NCI-H2029 treated with DMSO at 0.1 percent for 48 hours (cell line): ENCODE measurements at places on chromosomes 13 and 19.

GRCh38 chr19:7706955-7707456 is 5.1 kb upstream of the FCER2 start:
- DNase-seq, result no peak

GRCh38 chr13:102289606-102290005 is 112.2 kb downstream of the FGF14 start:
- no peak for DNase-seq

- DNase-seq, result no peak
These were observed 39.2 kb downstream of the MTMR6 start for GRCh38 chr13:25248071-25248470.

DNA sequence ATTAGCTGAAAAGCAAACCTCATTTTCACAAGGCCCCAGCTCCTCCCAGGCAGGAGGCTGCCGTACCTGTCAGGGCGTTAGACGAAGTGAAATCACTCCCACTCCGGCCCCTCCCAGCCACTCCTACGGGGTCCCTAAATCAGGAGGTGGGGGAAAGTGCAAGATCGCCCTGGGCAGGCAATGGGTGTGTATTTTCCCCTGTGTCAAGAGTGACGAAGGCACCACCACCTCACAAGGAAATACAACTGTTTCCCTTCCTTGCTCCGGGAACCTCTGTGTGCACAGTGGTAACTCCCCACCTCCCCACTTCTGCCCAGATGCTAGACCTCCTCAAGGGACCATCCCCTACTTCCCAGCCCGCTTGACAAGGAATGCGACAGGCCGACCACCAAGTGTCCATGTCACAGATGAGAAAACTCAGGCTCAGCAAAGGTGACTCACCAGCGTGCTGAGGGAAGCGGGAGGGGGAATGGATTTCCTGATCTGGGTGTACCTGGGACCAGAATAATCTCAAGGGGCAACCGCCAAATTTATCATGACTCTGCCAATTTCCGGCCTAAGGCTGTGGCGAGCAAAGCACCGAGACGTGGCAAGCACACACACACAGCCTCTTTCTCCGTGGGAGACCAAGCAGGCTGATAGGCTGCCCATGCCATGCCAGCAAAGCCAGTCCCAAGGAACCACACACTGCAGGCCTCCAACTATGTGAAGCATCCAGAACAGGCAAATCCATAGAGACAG is 7.3 kb downstream of the PPP6R1 start:
- no peak for DNase-seq

DNA sequence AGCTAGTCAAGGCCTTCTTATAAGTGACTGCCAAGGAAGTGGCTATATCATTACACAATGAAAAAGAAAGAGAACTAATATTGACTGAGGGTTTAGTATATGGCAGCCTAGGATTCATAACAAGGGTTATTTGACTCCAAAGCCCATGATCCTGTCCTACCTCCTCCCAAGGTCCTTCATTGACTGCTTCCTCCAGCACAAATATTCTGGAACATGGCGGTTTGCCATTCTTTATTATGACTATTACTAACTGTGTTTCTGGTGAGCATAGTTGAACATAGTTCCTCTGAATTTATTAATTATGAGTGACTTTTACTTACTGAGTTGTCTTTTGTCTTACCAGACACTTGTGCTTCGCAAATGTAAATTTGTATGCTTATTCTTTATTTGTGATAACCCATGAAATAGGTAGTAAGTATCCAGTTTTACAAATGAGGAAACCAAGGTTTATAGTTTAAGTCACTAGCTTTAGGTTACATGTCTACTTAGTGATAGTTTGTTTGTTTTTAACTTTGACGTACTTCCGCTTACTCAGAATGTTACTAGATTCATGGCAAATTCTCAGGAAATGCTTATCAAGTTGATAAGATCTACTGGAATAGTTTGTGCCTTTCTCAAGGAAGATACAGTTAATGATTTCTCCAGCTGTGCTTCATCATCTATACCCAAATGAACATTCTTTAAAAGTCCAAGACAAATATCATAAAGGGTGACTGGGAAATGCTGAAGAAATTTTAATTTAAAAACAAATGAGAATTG is 15.5 kb upstream of the DCLK1 start:
- DNase-seq, result no peak

DNA sequence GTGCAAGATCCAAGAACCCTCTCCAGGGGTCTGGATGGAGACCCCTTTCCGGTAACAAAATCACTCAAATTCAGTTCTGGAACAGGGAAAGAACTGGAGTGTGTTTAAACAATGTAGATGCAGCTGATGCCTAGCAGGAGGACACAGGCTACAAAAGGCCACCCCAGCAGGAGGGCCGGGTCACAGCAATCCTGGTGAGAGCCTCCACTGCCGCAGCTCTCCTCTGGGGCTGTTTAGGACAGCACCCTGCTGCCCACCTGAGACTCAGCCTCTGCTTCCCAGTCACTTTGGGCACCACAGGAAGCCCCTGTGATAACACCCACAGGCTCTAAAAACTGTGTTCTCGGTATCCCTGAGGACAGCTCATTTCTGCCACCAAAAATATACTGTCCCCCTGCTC is 318.7 kb upstream of the NBEA start:
- no peak for DNase-seq

GRCh38 chr13:20580257-20580656 is 13.3 kb downstream of the IFT88 start:
- no peak for DNase-seq

GRCh38 chr13:106385654-106386053 is 149.8 kb downstream of the EFNB2 start:
- no peak for DNase-seq

DNA sequence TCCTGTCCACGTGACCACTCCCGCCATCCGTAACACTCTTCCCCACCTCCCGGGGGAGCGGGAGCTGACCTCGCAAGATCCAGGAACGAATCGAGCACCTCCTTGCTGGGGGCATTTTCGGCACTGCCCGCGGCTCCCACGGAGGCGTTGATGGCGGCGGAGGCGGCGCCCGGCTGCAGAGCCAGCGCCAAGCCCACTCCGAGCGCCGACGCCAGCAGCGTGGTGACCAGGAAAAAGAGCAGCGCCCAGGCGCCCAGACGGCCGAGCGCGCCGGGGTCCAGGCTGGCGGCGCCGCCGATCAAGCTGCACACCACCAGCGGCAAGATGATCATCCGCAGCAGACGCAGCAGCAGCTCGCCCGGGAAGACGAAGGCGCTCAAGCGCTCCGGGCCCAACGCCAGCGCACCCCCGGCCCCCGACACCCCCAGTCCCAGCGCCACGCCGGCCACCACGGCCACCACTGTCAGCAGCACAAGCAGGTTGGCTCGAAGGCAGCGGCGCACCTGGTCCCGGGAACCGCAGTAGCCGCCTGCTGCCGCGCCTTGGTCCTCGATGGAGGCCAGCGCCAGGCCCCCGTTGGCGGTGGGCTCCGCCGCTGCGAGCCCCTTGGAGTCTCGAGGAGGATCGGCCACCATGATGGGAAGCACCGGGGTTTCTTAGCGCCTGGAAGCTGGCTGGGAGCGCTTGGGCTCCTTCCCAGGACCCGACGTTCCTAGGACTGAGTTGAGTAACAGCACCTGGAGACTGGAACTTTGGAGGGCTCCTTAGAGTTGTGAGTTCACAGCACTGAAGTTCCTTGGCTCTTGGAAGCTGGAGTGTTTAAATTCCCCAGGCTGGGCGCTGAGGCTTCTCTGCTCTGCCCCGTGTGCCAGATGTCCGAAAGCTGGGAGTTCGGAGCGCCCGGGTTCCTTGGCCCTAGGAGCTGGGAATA is 798 bp downstream of the SLC1A5 start:
- no peak for DNase-seq

- no peak for DNase-seq
These were observed 19.8 kb downstream of the RBM26 start for GRCh38 chr13:79386125-79386826.

DNA sequence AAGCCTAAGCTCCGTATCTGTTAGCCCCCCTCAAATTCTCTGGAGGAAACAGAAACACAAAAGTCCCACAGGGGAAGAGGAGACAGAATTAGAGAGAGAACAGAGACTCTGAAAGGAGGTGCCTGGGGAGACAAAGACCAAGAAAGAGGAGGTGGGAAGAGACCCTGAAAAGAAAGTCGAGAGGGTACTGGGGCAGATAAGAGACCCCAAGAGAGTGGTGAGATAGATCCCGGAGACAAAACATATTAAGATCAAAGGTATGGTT is 915 bp upstream of the GRWD1 start:
- DNase-seq, result peak; percentile 65

GRCh38 chr13:109998684-109999533 is 212.5 kb upstream of the IRS2 start:
- DNase-seq, result no peak

DNA sequence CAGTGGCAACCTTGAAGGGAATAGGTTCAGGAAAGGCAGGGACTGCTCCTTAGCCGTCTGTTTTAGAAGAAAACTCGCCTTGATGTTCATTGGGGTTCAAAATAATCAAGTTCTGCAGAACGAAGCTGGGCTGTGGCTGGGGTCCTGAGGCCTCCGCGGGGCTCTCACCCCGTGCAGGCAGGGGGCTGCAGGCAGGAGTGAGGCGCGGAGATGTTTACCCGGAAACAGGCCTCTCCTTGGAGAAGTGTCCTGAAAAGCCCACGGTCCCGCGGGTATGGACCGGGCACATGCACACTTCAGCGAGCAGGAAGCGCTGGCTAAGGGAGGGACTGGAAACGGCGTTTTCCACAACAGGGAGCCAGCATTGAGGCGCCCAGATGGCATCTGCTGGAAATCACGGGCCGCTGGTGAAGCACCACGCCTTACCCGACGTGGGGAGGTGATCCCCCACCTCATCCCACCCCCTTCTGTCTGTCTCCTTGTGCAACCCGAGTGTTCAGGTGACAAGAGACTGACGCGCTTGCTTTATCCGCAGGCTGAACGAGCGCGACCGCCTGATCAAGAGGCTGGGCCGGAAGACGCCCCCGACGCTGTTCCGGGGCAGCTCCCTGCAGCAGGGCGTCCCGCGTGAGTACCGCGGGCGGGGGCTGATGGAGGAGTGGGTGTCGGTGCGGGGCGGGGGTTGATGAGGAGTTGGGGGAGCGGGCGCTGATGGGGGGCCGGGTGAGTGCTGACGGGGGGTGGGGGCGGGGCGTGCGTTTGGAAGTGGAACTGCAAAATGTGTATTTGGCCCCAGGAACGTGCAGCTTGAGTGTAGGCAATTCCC is 39.6 kb downstream of the SHISA2 start:
- DNase-seq, result no peak

DNA sequence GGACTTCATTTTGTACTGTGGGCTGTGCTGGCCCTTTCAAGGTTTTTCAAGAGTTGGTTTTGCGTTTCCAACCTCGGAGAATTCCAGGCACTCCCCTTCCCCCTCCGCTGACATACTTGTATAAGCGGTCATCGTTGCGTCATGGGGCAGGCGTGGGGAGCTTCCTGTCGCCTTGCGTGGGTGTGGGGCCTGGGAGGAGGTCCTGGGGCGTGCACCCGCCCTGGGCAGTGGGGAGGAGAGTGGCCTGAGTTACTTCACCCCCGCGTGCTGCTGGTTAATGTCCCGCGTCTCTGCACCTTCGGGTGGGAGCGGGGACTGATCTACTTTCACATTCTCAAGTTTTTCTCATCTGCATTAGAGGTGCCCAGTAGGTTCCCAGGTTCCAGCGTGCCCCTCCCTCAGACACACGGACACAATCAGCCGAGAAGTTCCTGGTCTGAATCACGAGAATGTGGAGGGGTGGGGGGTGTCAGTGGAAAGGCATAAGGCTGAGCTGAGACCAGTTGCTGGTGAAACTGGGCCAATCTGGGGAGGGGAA is 4.1 kb downstream of the IER2 start:
- no peak for DNase-seq

GRCh38 chr19:41531438-41532311 is 44.3 kb upstream of the CEACAM21 start:
- DNase-seq, result peak; percentile 7

GRCh38 chr13:35851356-35851755 is 279.8 kb downstream of the DCLK1 start:
- DNase-seq, result no peak
